ENCODE measurements at places on chromosomes 7 and 10. TPM values are rescaled to one million over a fixed set of nuclear protein-coding genes. Genes with fewer than 3 reads are reported as not detected.

Gene TDRD1
- total RNA-seq = not detected

Gene TAS2R3
- total RNA-seq = 0.55 TPM

Gene ZPBP
- not detected for total RNA-seq

- H3K4me3 ChIP-seq = no peak overlapping the region
- H3K27me3 ChIP-seq = no peaks in the 10 kb centered on the region
- DNase-seq = no peak
- no peaks in the 10 kb centered on the region for H3K4me1 ChIP-seq
These were observed 174.9 kb downstream of the GALNT11 start for GRCh38 chr7:152200395-152200794.

- no peaks in the 10 kb centered on the region for H3K4me1 ChIP-seq
- H3K27ac ChIP-seq = no peak overlapping the region
- no peaks in the 10 kb centered on the region for H3K27me3 ChIP-seq
These were observed 175.3 kb downstream of the MBL2 start for GRCh38 chr10:52597189-52597863.

DNA sequence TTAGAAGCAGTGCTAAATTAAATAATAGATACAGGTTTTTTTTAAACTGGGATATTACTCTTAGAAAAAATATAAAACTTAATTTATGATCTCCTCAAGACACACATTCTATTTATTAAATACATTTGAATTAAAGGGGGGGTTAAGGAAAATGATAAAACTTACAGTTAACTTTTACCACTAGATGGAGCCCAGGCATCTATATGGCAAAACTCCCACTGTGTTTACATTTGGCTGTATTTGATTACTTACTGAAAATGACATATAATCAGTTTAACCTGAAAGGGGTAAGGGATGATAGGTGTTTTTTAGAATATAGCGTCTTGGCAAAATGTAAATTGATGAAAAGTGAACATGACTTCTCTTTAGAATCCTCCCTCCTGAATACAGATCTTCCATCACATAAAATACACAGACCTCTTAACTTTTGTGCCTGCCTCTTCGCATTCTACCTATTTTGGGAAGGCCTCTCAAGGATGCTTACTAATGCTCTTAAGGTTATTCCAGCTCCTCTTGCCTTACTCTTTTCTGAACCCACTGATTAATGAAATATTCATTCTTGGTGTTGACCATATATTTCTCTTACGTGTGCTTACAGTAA, 235.7 kb downstream of the AGMO start:
- DNase-seq = peak; percentile 3
- no peak overlapping the region for H3K27ac ChIP-seq
- no peaks in the 10 kb centered on the region for H3K36me3 ChIP-seq
- no peaks in the 10 kb centered on the region for H3K27me3 ChIP-seq
- no peak overlapping the region for H3K4me3 ChIP-seq
- no peaks in the 10 kb centered on the region for H3K4me1 ChIP-seq

DNA sequence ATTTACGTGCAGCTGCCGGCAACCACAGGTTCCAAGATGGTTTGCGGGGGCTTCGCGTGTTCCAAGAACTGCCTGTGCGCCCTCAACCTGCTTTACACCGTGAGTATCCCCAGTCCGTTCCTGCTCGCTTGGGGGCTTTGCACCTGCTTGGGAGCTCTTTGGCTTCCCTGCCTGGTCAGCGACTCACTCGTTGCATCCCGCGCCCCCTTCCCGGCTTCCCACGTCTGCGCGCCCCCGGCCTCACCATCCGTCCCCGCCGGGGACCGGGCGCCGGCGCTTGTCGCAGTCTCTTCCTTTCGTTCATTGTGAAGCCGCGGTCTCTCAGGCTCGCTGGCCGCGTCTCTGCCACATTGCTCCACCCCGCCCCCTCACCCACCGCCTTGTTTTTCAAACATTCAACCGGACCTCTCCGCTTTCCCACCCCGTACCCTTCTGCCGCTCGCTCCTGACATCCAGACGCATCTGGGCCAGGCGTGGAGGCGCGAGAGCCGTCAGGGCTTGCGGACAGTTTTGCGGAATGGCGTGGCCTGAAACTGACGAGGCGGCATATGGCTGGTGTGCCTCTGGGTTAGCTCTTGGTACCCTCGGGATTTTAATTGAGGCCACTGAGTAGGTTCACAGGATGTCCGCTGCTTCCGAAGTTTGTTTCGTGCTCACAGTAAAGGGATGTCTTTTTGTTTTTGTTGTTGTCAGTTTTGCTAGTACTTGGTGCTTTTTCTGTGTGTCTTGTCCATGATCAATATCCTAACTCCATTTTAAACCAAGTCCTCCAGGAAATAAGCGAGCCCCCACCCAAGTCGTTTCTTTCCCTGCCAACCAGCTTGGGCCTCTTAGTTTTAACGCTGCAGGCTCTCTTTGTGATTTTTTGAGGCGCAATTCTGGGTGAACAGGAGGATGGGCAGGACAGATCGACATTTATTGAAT, 639 bp downstream of the TSPAN13 start:
- peaks cover 13% of the 10 kb centered on the region for H3K27me3 ChIP-seq
- H3K27ac ChIP-seq = peak overlapping the region; percentile 17
- peak; percentile 8 for DNase-seq
- H3K36me3 ChIP-seq = no peaks in the 10 kb centered on the region
- H3K4me1 ChIP-seq = peaks cover 15% of the 10 kb centered on the region
- H3K4me3 ChIP-seq = peak overlapping the region; percentile 62

GRCh38 chr10:132582771-132583170, 45.2 kb downstream of the INPP5A start:
- no peaks in the 10 kb centered on the region for H3K36me3 ChIP-seq
- no peak for DNase-seq
- H3K4me3 ChIP-seq = no peak overlapping the region

GRCh38 chr7:91518058-91518457, 253.8 kb downstream of the FZD1 start:
- H3K4me3 ChIP-seq = no peak overlapping the region
- H3K27ac ChIP-seq = no peak overlapping the region
- no peaks in the 10 kb centered on the region for H3K36me3 ChIP-seq
- H3K27me3 ChIP-seq = no peaks in the 10 kb centered on the region
- H3K4me1 ChIP-seq = no peaks in the 10 kb centered on the region

- H3K4me1 ChIP-seq = peaks cover 28% of the 10 kb centered on the region
- no peaks in the 10 kb centered on the region for H3K36me3 ChIP-seq
- H3K4me3 ChIP-seq = peak within 1 kb of the TSS; percentile 24
- no peaks in the 10 kb centered on the region for H3K27me3 ChIP-seq
- no peak for DNase-seq
These were observed at the start of gene PON1 for GRCh38 chr7:95324431-95324830. TSS of gene PON1 (minus strand) at chr7:95324532. CDS start at chr7:95324475, 57 bp downstream.

DNA sequence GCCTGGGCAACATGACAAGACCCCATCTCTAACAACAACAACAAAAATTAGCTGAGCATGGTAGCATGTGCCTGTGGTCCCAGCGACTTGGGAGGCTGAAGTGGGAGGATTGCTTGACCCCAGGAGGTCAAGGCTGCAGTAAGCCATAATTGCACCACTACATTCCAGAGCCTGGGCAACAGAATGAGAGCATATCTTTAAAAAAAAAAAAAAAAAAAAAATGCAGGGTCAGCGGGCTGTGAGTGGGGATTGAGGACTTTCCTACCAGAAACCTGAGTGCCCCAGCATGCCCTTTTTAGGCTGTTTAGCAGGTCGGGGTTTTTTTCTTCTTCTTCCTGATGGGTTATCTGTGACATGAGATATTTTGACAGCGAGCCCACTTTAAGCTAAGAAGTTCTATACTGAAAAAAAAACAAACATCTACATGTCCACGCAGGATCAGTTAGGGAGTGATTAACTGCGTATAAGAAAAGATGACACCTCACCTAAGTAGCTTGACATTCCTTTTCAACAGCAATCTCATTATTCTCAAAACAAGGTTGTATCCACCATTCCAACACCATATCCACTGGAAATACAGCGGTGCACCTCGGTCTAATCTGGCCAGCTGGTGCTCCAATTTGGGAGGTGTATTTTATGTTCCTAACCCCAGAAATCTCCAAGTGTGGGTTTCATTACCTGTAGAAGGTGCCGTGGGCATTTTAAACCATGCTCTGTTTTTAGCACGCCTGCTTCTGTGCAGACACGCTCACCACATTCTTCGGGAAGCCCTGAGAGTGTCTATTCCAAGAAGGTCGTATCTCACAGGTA, 13.8 kb upstream of the RFC2 start:
- H3K4me3 ChIP-seq = peak overlapping the region; percentile 5
- peaks cover 79% of the 10 kb centered on the region for H3K4me1 ChIP-seq
- DNase-seq = no peak
- no peaks in the 10 kb centered on the region for H3K27me3 ChIP-seq
- H3K27ac ChIP-seq = no peak overlapping the region
- H3K36me3 ChIP-seq = no peaks in the 10 kb centered on the region

Data from HepG2 (cell line).